ENCODE measurements at places on chromosomes 12 and 14.
A peak's percentile ranks its signal among the peaks of the same experiment; 100 is the strongest.

DNA sequence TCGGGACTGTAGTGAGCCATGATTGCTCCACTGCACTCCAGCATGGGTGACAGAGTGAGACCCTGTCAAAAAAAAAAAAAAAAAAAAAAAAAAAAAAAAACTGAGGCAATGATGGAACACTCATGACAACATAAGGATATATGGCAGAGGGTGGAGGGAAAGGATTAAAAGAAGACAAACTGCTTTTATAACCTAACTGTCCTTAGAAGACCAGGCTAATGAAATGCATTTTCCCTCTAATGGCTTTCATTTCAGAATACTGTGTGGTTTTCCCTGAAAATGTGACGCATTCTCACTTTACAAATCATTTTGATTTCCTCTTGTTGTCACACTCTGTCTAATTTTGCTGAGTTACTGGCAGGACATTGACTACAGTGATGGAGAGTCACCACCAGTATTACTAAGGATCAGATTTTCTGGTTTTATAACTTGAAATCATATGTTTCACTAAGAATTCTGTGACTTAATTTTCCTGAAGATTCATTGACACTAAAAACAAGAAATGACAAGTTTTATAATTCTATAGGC is 137.6 kb upstream of the SSTR1 start:
- DNase-seq, result no peak

GRCh38 chr12:120363274-120363855 is 5.6 kb downstream of the MSI1 start:
- peak; percentile 52 for DNase-seq

- no peak for DNase-seq
Measured at GRCh38 chr12:106235770-106236169, 12.1 kb downstream of the CKAP4 start.

GRCh38 chr14:52458721-52459085 is 93.6 kb downstream of the TXNDC16 start:
- DNase-seq, result no peak

DNA sequence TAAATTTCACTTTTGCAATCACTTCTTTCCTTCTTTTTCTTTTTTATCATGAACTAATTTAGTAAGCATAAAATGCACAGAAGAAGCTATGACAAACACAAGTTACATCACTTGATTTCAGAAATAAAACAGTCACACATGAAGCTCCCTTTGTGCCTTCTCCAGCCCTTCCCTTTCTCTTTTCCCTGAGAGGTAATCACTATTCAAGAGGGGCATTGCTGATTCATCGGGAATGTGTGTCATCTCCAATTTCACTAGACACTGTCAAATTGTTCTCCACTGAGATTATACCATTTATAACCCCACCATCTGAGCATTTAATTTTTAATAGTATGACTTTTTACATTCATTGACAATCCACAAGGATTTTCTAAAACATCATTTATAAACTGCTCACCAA is 91.6 kb upstream of the PTPRQ start:
- no peak for DNase-seq

- no peak for DNase-seq
Measured at GRCh38 chr14:66248256-66248655, 237.9 kb upstream of the CCDC196 start.

DNA sequence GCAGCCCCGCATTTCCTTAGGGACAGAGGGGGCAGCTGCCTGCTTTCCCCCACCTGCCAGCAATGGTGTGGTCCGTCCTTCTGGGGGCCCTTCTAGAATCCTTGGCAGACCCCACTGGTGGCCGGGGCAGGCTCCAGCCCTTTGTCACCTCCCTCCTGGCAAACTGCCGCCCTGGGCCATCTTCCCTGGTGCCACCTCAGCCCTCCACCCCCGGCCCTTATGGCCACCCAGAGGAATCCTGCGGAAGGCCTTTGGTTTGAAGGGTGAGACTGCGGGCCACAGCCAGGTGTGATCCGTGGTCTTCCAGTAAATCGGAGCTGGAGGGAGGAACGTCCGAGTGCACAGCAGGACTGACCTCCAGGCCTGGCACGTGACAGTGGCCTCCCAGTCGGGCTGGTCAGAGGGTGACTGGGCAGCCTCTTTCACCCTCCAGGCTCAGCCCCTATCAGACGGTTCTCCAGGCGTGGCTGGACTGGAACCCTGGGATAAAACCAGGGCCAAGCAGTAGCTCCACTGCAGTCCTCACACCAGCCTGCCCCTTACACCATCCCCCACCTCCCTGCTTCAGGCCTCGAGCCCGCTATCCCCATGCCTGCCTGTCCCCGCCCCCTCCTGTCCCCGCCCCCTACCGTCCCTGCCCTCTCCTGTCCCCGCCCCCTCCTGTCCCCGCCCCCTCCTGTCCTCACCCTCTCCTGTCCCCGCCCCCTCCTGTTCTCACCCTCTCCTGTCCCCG is 12.4 kb downstream of the FBRSL1 start:
- DNase-seq, result no peak

- no peak for DNase-seq
Measured at GRCh38 chr12:116055895-116056607, 221.4 kb downstream of the MED13L start.

DNA sequence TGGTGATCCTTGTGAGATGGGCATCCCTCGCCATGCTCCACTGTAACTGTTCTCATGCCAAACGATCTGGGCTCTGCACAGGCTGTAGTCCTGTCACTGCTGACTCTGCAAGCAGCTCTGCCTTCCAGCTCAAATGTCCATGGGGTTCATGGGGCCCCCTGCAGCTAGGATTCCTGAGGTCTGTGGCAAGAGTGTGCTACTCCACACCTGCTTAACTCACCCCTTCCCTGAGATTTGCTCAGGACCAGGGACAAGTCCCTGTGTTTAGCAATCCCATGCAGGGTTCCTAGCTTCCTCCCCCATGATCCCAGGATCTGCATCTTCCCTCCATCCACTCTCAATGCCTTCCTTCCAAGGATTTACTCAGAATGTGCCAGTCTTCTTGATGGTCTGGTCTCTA is 241.0 kb downstream of the ASCL1 start:
- DNase-seq, result no peak
